PC-3 (cell line): ENCODE measurements at places on chromosomes 3 and 15. TPM values are rescaled to one million over a fixed set of nuclear protein-coding genes. Genes with fewer than 3 reads are reported as not detected.

DNA sequence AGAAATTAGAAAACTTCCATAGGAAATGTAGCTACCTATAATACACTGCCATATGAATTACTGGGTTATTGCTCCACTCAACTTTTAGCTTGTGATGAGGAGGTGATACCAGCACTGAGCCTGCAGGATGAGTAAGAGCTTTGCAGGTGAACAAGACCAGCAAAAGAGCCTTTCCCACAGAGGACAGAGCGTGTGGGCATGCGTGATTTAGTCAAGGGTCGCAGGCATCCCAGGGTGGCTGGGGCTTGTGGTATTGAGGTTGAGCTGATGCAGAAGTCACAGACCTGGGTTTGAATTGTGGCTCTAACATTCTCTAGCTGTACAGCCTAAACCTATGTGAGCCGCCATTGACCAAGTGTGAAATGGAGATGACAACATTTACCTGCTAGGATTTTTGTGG is 5.6 kb downstream of the NRROS start:
- no peak overlapping the region for H3K4me3 ChIP-seq
- no peak overlapping the region for H3K27ac ChIP-seq
- DNase-seq = no peak
- H3K36me3 ChIP-seq = no peaks in the 10 kb centered on the region

GRCh38 chr15:89325039-89325803 is 9.4 kb downstream of the POLG start:
- no peak overlapping the region for H3K4me3 ChIP-seq
- H3K27ac ChIP-seq = no peak overlapping the region
- H3K4me1 ChIP-seq = no peaks in the 10 kb centered on the region
- H3K36me3 ChIP-seq = peaks cover 82% of the 10 kb centered on the region
- DNase-seq = no peak
- no peaks in the 10 kb centered on the region for H3K27me3 ChIP-seq

- H3K36me3 ChIP-seq = no peaks in the 10 kb centered on the region
- H3K27me3 ChIP-seq = no peaks in the 10 kb centered on the region
- DNase-seq = peak; percentile 23
- no peak overlapping the region for H3K4me3 ChIP-seq
Measured at GRCh38 chr3:80338366-80338765, 570.6 kb upstream of the ROBO1 start.

The CLDN18 gene
- total RNA-seq = not detected in 2 replicates

The CPNE9 gene
- 0.07 TPM in 1 of 2 replicates, not detected in the other for total RNA-seq
